ENCODE measurements at places on chromosomes 2 and 18. TPM values are rescaled to one million over a fixed set of nuclear protein-coding genes. Genes with fewer than 3 reads are reported as not detected.
A peak's percentile ranks its signal among the peaks of the same experiment; 100 is the strongest.

DNA sequence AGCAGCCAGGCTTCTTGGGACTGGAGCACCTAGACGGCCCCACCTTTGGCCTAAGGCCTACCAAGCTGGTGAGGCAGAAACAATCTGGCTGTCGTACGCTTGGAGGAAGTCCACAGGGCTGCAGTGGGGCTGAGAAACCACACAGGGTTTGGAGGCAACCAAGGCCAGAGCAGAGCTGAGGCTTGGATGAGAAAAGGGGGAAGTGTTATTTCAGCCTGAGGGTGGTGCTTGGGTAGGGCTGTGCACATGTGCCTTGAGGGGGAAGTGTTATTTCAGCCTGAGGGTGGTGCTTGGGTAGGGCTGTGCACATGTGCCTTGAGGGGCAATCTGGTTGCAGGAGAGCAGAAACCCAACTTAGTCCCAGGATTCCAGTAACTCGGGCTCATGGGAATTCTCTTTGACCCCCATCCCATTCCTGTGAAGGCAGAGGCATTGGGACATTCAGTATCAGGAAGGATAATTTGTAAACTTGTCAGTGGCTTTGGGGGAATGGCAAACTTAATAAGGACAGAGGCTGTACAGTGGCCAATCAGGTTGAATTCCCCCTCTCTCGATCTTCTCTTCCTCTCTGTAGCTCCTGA, 971 bp upstream of the FBXO41 start:
- no peak for DNase-seq

DNA sequence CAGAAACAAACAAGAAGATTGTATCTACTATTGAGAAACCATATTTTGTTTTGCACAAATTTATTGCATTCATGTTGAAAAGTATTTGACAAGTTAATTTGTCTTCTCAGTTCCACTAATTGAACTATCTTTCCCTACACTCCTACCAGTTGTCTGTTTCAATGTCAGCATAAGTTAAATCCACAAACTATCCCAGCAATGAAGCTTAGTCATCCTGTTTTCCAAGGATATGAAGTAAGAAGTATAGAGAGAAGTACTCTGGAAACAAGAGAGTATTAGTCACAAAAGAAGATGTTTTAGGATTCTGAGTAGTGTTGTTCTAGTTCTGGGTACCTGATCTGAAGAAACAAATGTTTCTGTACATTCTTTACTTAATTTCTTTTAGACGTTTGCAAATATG, 261.6 kb upstream of the ZNF804A start:
- DNase-seq: peak; percentile 41

GRCh38 chr2:203225423-203226039, 13.3 kb upstream of the CYP20A1 start:
- DNase-seq: peak; percentile 52

- no peak for DNase-seq
Measured at GRCh38 chr2:42045352-42045751, 2.5 kb upstream of the PKDCC start.

DNA sequence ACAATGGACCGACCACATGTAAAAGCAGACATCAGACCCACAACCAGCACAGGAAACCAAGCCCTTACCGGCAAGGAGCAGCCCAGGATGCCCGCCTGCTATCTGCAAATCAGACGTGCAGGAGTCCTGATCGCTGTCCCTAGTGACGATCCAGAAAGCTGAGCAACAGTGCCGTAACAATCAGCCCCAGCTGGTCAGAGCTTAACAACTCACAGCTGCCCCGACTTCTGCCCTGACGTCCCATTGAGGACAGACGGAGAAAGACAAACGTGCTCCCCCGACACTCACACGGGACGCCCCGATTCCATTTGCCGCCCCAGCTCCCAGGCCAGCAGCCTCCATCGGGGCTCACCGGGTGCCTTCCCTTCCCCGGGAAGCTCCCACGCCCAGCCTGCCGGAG, 39.8 kb upstream of the PXDN start:
- DNase-seq: no peak

GRCh38 chr2:36168115-36168514, 187.5 kb upstream of the CRIM1 start:
- DNase-seq: no peak

GRCh38 chr2:39593439-39594393, 72.0 kb upstream of the TMEM178A start:
- DNase-seq: peak; percentile 79

GRCh38 chr2:95271381-95271971, 2.8 kb upstream of the PROM2 start:
- DNase-seq: no peak

- DNase-seq: no peak
Measured at GRCh38 chr2:201223089-201224073, 37.0 kb upstream of the CASP8 start.

- peak; percentile 32 for DNase-seq
Measured at GRCh38 chr2:159998961-159999360, 63.5 kb downstream of the PLA2R1 start.

DNA sequence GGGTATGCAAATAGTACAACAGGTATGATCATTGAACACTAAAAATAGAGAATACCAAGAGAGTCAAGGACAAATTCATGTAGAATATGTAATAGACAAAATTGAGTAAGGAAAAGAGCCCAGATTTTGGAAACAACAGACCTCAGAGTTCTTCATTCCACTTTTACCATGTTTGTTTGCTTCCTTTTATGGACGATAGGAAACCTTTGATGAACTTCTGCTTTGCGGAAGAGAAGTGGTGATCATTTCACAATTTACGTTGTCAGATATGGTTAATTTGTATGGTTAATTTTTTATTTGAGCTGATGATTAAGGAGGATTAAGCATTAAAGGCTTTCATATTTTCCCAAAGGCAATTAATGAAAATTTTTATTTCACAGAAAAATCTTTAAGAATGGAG, 16.3 kb downstream of the MARCHF7 start:
- DNase-seq: no peak

DNA sequence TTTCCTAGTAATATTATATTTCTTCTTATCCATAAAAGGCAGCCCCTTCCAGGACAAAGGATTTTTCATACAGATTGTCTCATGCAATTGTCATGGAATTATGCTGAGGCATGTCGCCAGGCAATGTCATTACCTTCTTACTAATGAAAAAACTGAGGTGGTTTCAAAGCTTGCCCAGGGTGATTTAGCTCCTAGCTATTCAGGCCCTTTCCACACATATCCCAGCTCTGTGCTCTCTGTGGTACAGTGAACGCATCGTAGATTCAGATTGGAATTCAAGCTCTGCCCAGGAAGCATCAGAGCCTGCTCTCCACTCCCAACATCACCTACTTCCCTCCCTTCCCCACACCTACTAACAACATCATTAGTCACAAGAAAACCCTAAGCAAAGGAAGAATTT, 60.1 kb downstream of the ATP8B1 start:
- DNase-seq: peak; percentile 47

GRCh38 chr2:102317715-102318114, 6.4 kb downstream of the IL1RL1 start:
- DNase-seq: no peak

- DNase-seq: no peak
Measured at GRCh38 chr2:29601321-29601720, 320.1 kb downstream of the ALK start.

DNA sequence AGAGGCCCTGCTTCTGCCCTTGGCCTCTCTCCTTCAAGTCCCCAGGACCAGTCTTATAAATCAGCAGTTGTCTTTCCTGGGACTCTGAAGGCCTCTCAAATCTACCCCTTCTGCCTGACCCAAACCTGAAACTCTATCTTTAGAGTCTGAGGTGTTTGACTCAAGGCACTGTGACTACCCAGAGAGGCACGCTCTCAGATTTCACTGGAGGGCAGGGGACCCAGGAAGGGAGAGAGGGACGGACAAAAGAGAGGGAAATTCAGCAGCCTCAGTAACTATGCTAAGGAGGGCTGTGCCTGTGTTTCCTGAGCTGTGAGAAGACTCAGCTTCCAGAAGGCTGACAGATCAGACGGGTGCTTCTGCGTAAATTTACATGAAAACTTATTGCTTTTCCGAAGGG, 217.8 kb downstream of the HAUS1 start:
- DNase-seq: peak; percentile 72

- DNase-seq: no peak
Measured at GRCh38 chr2:207772081-207772843, 2.6 kb upstream of the FZD5 start.

GRCh38 chr2:96867756-96868554, 1.9 kb downstream of the SEMA4C start:
- DNase-seq: no peak

DNA sequence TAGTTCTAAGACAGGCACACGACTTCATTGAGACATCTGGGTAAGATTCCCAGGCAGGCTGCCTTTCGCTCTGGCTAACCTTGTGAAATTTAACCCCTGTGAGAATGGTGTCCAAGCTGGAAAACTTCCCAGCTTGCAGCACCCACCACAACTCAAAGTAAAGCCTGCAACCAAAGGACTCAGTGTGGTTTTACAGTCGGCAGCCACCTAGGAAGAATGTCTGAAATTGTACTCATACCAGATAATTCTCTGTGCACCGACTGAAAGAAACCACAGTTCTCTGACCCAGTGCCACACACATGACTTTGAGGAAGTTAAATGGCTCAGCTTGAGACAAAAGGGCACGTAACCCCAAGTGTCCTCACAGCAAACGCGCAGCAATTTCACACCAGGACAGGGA, 125.7 kb downstream of the RBMS1 start:
- DNase-seq: peak; percentile 40

- peak; percentile 36 for DNase-seq
Measured at GRCh38 chr18:21331065-21331464, 89.0 kb downstream of the GREB1L start.

DNA sequence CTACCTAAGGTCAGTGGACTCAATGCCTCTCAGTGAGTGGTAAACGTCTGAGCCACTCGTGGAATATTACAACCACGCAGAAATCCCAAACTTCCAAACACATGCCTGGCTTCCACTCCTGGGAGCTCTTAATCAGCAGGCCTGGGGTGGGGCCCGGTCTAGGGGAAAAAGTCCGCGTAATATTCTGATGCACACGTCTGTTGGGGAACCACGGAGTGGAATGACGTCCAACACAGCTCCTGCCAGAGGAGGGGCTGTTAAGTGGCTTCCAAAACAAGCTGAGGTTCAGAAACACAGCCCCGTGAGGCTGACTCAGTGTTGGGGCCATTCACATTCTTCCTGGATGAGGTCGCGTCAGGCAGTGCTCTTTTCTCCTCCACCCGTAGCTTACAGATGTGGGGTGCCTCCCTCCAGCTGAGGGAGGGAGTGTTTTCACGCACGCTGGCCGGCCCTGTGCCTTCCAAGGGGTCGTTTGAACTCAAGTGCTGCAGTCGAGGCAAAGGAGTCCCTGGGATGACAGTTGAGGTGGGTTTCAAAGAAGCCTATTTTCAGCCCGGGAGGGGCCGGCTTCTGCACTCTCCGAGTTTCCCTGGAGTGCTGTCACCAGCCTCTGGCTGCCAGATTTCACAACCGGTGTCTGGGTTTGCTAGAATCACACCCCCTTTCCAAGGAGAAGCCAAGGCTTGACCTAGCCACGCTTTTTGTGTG, 73.1 kb downstream of the ACKR3 start:
- DNase-seq: peak; percentile 32

DNA sequence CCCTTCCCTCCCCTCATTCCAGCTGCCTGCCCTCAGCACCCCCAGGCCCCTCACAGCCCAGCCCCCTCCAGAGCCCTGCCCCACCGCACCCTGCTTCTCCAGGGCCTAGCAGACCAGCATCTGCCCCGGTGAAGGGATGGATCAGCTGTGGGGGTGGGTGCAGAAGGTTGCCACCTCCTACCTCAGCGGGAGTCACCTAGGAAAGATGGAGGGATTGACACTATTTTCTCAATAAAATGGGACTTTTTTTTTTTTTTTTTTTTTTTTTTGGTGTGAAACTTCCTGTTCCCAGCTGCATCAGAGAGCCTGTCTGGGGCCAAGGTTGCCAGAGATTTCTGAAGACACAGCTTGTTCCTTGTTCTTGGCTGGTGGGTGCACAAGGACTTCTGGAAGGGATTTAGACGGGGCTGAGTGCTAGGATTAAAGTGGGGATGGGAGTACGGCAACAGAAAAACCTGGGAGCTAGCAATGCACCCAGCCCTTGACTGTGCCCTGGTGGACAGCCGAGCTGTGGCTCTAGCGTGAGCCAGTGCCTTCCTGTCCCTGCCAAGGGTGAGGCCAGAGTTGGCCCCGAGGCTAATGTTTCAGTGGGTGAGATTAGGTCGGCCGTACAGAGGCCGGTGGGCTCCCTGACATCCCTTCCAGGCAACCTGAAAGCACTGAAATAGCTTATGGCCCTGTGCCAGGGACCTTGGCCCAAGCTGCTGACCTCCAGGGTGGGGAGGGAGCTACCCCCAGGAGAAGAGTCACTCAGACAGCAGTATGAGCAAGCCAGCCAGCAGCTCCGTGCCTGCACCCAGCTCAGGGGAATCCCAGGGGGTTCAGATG, 4.6 kb downstream of the B3GNT7 start:
- DNase-seq: peak; percentile 67

GRCh38 chr2:98926601-98927000, 9.4 kb downstream of the CRACDL start:
- DNase-seq: peak; percentile 26

DNA sequence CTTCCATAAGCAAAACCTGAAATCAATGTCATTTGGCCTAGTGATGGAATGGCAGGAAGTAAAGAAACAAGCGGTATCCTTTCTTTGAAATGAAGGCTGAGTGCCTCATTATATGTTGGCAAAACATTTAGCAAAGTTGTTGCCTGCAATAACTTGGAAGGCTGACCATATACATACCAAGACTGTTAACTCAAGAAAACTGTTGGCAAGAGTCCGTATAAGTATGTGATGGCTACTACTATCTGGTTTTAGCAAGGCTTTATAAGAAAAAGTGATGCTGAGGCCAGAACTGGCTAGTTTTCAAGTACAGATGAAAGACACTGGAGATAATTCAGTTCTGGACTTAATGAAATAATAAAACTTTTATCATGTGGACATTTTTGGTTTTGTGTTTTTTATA, 356.2 kb downstream of the ZNF521 start:
- no peak for DNase-seq

- no peak for DNase-seq
Measured at GRCh38 chr2:67613227-67613626, 216.1 kb downstream of the ETAA1 start.

GRCh38 chr2:121776361-121776760, 20.9 kb downstream of the TSN start:
- DNase-seq: no peak

DNA sequence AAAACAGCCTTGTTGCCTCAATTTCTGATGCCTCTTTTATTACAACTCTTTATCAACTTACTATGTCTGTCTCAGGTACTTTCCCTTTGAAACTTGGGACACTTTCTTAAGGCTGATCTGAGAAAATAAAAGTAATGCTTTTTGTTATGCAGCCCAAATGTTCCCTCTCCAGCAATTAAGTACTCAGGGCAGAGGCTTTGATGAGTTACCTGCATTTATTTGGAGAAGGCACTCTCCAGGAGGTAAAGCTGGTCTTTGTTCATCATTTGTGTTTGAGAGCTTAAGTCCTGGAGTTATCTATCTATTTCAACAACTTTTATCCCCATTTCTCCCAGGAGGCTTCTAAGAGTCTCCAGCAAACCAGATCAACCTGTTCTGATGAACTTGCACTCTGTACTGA, 259.2 kb downstream of the ASXL3 start:
- no peak for DNase-seq

Gene SLC9A2
- total RNA-seq: 8.8 TPM

Gene POTEJ
- total RNA-seq: not detected

Gene UGT1A4
- total RNA-seq: not detected

Gene L3MBTL4
- total RNA-seq: 0.63 TPM

Gene PPP4R3B
- total RNA-seq: 50.7 TPM

Gene PSMD1
- total RNA-seq: 208 TPM

Gene DRC1
- total RNA-seq: not detected

Gene NEUROD1
- total RNA-seq: not detected

Gene HEATR5B
- 13.0 TPM for total RNA-seq

Gene CGREF1
- total RNA-seq: 18.7 TPM

Gene SULT1C2
- total RNA-seq: not detected

Gene SNRNP27
- 44.1 TPM for total RNA-seq

Gene CASP10
- 1.3 TPM for total RNA-seq

Gene TMEM185B
- 67.5 TPM for total RNA-seq
